ENCODE measurements at places on chromosomes 12 and 14. TPM values are rescaled to one million over a fixed set of nuclear protein-coding genes. Genes with fewer than 3 reads are reported as not detected.
A peak's percentile ranks its signal among the peaks of the same experiment; 100 is the strongest.

DNA sequence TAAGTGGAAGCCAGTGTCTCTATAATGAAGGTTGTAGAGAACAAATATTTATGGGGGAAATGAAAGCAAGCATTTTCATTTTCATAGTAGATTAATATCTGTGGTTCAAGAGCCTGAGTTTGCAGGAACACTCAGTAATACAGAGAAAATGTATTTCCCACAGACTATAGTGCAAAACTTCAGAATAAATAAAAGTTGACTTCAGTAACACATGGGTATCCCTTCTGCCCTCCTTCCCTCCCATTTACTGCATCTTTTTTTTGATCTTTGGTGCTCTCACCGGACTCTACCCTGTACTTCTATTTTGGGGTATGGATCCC, 75.3 kb upstream of the AMN1 start:
- no peak for DNase-seq

DNA sequence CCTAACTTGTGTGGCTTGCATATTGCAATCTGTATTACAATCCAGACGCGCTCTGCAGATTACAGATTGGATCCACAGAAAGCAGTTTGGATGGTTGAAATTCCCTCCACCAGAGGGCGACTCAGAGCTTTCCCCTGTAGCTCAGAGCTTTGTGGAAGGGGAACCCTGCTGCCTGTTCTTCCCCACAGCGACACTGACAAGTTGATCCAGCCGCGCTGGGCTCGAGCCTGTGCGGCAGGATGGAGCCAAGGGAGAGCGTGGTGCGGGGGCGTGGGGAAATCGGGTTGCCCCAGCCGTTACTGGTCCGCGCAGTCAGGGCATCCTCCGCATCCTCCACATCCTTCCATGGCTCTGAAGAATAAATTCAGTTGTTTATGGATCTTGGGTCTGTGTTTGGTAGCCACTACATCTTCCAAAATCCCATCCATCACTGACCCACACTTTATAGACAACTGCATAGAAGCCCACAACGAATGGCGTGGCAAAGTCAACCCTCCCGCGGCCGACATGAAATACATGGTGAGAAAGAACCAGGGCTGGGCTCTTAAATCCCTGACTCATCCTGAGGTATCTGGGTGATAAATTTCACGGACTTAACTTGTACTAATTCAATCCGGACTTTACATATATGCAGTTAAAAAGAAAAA, at the start of gene GLIPR1L1:
Gene GLIPR1L1 (plus strand): TSS at position 287 of the 647 bp plus-strand sequence. CDS start 59 bp downstream, at position 346.
- DNase-seq: peak; percentile 95

DNA sequence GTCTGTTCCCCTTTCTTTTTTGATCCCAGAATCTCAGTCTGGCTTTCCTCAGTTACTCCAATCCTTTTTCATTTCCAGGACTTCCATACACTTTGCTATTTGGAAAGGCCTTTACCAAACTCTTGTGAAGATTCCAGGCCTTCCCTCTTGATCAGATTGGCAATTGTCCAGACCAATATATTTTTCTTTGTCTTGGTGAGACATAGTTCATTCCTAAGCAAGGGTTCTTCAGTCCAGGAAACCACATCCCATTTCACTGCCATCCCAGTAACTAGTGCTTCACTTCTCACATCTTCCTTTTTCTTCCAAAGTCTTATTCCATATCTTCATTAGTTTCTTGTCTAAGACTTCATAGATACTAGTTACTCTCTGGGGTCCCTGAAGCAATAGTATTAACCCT, 2.1 kb upstream of the PTPRQ start:
- no peak for DNase-seq

DNA sequence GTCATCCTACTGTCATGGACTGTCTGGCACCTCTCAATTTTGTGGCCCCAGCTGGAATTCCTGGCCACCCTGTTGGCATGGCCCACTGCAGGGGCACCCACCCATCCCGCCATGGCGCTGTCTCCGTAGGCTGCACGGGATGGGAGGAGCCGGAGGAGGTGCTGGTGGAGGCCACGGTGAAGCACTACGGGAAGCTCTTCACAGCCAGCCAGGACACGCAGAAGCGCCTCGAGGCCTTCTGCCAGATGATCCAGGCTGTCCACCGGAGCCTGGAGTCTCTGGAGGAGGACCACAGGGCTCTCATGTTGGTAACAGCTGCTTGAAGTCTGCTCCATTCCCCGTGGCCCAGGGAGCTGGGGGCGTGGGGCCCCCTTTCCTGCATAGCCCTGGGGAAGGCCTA, 3.9 kb downstream of the CCDC197 start:
- DNase-seq: no peak

GRCh38 chr12:111409780-111410430, 4.2 kb downstream of the SH2B3 start:
- DNase-seq: peak; percentile 35

DNA sequence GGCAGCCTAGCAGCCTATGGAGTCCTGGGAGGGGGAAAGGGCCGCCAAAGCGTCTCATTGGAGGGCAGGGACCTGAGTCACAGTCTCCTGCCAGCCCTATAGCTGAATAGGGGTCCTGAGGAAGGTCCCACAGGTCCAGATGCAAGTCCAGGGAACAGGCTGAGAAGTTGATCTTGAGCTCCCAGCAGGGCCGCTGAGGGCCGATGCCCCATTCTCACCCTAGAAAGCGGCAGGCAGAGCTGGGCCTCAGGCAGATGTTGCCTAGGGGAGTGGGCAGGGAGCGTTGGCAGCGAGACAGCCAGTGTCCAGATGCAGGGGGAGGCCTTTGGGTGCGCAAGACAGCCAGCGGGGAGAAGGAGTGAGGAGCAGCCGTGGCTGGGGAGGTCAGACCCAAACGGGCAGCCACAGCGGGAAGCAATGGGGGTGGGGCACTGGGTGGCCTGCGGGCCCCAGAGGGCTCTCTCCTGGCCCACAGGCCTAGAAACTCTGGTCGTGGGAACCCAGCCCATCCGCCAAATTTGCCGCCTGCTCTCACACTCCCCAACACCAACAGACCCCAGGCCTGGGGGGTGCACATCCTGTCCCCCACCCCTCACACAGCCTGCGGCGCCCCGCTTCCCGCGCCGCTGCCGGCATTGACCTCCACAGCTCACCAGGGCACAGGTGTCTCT, 1.1 kb downstream of the HDAC7 start:
- DNase-seq: peak; percentile 16

- DNase-seq: no peak
These were observed 9.1 kb downstream of the KRT8 start for GRCh38 chr12:52895726-52896189.

DNA sequence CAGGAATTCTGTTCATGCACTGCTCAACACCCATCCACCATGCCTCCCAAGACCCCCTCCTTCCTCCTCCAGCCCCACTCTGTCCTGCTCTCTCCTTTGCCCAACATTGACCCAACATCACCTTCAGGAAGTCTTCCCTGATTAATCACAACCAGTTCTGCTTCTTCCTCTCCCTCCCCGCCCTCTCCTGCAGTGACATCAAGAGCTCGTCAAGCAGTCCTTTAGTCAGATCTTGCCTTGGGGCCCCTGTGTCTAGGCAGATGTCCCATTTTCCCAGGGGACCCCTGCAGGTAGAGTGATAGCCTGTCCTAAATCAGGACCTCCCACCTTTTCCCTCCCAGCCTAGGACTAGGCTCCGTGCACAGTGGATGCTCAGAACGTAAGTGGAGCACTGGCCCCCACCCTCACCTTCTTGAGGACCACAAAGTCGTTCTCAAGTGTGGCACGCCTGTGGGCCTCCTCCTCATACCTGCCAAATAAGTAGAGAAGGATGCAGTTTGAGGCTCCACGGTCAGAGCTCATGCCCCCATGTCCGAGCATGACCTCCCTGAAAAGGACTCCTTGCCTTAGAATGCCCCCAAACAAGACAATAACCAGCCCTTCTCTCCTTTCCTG, 2.3 kb downstream of the KRT78 start:
- no peak for DNase-seq

- DNase-seq: no peak
These were observed 139.8 kb downstream of the FOXN3 start for GRCh38 chr14:89277203-89277602.

GRCh38 chr12:57627501-57628279, 5.3 kb downstream of the B4GALNT1 start:
- peak; percentile 42 for DNase-seq

GRCh38 chr12:72543777-72544467, 271.8 kb downstream of the TRHDE start:
- DNase-seq: no peak

GRCh38 chr14:105286759-105287144, 14.0 kb downstream of the BRF1 start:
- no peak for DNase-seq

DNA sequence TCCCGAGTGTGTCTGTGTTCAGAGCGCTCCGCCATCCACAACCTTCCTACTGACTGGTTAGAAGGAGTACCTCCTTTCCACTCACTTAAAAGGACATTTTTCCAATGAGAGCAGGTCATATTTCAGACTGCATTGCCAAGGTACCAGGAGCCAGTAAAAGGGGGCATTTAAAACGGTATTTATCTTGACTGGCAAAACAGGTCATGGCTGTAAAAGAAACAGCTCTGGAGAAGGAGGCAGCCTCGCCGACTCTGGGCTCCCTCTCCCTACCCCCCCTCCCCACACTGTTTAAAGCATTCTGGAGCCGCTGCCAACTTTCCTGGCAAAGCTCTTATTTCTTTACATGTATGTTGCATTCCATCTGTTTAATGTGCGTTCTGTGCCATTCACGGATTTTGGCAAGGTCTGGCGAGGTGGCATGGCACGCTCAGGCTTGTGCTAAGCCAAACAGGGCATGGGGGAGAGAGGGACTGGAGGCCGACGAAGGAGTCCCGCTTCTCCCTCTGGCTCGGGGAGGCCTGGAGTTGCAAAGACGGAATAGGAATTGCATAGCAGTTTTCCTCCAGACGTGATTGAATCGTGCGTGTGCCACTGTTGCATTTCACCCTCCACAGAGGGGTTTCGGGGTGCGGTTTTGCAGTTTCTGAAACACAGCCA, 41.2 kb upstream of the MED13L start:
- DNase-seq: no peak

GRCh38 chr12:102067574-102068258, 5.9 kb upstream of the WASHC3 start:
- no peak for DNase-seq

GRCh38 chr14:34711169-34711568, 3.2 kb downstream of the CFL2 start:
- no peak for DNase-seq

DNA sequence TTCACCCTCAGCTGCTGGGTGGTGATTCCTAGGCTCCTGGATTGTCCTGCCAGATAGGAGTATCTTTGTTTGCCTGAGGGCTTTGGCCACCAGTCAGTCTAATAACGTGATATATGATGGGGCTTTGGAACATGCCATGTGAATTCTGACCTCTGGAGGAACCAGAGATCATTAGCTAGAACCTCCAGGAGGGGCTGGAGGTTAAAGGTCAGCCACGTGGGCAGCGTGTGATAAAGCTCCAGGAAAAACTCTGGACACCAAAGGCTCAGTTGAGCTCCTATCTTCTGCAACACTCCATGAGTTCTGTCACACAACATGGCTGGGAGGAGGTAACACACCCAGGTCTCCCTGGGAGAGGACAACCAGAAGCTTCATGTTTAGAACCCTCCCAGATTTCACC, 251.1 kb downstream of the DAD1 start:
- DNase-seq: no peak

- DNase-seq: peak; percentile 92
These were observed at the start of gene ZNF219 for GRCh38 chr14:21098076-21098891. TSS of gene ZNF219 (minus strand) at chr14:21098655. CDS start at chr14:21093591, 5,064 bp downstream.

DNA sequence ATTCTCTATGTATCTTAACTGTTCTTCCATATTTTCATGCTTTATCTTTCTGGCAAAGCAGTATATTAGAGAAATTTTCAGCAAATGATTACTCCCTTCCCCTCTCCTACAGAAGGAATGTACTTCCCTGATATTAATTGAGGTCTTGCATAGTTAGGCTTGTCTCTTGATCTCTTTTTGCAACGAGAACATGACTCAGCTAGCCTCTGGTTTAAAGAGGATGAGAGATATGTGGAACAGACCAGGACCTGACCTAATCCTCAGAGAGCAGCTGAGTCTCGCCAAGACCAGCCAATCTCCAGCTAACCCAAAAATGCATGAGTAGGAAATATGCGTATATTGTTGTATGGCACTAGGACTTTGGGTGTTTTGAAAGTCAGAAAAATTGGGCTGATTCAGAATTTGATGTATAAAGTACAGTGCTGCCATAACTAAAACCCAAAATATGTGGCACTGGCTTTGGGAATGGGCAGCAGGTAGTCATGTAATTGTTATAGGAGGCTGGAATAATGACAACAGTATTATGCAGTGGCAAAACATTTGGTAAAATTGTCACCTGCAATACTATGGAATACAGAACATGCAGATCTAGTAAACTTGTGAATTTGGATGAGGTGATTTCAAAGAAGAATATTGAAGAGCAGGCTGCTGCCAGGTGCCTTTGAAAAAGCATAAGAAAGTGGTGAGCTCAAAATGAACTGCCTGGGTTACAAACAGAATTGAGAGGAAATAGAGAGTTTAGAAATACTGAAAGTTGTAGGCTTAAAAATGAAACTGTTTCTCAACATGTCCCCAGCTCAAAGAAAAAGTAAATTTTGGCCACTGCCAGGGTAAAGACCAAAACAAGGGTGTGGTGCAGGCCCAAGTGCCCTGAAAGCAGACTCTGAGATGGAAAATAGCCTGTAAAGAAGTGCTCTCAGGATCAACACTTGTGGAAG, 9.3 kb upstream of the USP15 start:
- DNase-seq: no peak

DNA sequence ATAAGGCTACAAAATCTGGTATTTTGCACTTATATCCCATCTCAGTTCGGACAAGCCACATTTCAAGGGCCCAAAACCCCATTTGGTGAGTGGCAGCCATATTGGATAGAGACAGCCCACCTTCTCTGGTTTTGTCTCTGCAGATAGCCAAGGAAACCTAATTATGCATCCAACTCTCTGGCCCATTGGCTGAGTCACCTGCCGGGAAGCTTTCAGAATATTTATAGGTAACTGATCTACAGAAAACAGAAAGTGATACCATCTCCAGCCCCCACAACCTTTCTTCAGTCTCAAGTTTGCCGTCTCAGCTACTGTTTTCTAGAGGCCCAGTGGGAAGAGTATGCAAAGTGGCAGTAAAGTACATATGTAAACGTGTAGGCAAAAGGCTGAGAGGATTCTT, 33.7 kb upstream of the PPP1CC start:
- no peak for DNase-seq

The TOMM20L gene
- total RNA-seq: not detected

The CLEC2A gene
- total RNA-seq: not detected

The GYS2 gene
- total RNA-seq: not detected

The SYT1 gene
- total RNA-seq: 36.9 TPM

The PROX2 gene
- total RNA-seq: not detected

The ACRBP gene
- 2.7 TPM for total RNA-seq
